Stimulated activated CD8-positive, alpha-beta memory T cell treated with anti-CD3 and anti-CD28 coated beads, Interleukin-12 subunit alpha, Interleukin-12 subunit beta, amount 100 ng/mL, for 1 hour (primary cell): ENCODE measurements at places on chromosomes 12 and 14.

DNA sequence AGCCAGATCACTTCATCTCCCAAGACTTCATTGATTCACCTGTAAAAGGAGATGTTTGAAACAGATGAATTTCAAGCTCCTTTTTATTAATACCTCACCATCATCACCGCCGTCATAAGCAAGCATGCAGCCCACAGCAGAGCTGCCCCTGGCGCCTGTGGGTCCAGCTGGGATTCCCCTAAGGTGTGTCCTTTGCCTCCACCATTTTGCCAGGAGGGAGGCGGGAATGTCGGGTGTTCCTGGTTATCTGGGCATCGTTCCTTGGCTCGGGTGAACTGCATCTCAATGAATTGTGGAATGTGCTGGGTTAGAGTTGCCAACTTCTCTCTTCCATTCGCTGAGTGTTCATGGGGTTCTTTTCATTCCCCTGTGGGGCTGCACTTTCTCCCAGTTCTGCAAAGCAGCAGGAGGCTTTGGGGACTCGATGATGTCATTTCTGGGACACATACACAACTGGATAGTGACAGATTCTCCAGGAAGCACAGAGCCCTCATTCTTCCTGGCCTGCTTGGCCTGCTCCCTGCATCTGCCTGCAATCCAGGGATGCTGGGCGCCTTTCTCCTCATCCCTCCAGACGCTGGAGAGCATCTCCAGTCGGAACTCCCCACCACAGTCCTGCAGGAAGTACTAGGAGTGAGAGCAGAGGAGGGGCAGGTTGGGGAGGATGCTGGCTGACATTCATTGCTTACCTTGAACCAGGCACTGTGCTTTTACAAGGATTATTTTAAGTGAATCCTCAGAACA lies 10.1 kb downstream of the CCND2 start:
- no peak for DNase-seq

DNA sequence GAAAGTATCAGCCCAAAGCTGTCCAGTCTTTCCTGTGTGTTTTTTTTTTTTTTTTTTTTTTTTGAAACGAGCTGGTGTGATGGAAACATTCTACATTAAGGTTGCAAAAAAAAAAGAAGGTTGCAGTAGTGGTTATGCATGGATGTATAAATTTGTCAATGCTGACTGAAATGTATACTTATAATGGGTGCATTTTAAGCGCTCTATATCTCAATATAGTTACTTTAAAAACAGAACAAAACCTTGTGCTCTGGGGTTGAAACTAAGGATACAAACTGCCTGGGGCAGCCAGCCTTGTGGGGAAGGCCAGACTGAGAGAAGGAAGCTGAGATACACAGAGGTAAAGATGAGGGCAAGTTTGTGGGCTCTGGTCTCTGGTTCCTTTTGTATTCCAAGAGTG lies 87.3 kb upstream of the RMST start:
- no peak for DNase-seq

GRCh38 chr12:57496822-57497221 lies 9.0 kb downstream of the MARS1 start:
- no peak for DNase-seq

DNA sequence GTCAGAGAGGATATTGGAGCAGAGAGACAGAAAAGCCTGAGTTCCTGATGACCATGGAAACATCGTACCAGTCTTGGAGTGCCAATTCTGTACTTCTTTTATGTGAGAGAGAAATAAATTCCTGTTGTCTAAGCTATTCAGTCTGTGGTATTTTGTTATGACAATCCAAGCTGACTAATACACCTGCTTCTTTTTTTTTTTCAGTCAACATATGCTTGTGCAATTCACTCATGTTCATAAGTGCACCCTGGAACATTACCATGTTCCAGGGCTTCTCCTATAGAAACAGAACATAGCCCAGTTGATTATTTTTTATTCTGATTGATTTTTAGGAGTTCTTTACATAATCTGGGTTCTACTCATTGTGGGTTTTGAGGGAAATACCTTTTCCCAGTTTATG lies 1.7 kb upstream of the CHPT1 start:
- no peak for DNase-seq

- DNase-seq: no peak
These were observed 30.8 kb upstream of the CDK17 start for GRCh38 chr12:96431067-96431466.

DNA sequence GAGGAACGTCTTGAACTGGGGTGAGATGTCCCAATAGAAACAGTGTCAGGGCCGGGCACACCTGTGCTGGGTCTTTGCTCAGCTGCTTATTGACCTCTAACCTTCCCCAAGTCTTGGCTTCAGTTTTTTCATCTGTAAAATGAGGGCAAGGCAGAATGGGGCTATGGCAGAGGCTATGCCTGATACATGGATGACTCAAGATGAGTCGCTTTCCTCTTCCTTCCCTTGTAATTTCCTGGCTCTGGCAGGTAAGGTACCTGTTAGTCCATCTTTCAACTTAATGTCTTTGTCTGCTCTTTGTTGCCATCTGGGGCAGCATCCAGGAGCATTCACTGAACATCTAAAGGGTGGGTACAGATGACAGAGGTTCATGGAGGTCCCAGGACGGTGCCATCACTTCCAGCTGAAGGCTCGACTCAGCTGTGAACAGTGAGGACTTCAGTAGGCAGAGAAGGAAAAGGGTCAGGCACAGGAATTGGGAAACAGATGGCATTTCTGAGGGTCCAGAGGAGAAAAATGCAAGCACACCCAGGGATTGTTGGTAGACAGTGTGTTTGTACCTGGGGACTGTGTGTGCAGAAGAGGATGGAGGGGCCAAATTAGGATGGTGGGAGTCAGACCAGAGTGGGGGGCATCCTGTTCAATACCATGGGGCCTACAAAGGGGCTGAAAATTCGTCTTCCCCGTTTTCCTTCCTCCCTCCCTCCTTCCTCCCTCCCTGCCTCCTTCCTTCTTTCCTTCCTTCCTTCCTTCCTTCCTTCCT lies 268.3 kb downstream of the VRK1 start:
- no peak for DNase-seq

DNA sequence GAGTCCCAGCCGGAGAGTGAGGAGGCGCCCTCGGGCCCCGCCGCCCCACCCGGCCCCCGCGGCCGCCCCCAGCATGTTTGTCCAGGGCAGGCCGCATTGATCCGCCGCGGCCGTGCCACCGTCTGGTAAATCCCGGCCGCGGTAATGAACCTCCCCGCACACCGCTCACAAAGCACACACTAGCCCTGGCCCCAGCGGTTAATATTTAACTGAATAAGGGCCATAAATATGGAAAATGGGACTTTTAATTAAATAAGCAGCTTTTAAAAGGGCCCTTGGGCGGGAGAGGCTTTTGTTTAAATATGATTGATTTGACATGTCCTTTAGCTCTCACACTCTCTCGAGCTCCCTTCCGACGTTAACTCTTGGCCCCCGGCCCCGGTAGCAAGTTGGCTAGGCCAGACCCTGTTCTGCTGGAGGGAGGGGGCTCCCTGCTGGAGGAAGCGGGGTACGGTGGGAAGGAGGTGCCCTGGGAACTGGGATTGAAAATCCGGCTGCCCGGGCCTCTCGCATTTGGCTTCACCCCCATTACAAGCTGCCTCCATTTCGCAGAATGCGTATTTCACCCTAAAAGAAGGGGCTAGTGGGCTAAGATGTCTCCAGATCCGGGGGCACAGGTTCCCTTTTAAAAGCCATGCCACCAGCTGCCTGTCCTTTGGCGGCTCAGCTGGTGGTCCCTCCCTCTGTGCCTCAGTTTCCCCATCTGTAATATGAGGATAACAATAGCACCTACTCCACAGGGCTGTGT lies 199.8 kb downstream of the RBM19 start:
- no peak for DNase-seq

DNA sequence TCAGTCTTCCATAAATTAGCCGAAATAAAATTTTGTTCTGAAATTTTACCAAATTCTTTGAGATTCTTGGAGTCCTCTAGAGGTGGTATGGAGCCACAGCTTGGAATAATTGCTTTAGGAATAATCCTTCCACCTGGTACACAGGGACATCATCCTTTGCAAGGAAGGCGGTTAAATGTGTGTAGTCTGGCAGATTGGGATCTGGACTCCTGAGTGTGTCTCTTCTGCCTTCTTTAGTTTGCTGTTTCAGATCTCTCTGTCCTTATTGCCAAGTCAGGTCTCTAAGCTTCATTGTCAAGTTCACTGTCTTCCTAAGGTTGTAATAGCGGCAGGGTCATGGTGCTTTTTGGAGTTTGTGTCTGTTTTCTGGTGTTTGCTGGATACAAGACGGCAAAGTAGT lies 393.9 kb upstream of the RGS6 start:
- DNase-seq: no peak

DNA sequence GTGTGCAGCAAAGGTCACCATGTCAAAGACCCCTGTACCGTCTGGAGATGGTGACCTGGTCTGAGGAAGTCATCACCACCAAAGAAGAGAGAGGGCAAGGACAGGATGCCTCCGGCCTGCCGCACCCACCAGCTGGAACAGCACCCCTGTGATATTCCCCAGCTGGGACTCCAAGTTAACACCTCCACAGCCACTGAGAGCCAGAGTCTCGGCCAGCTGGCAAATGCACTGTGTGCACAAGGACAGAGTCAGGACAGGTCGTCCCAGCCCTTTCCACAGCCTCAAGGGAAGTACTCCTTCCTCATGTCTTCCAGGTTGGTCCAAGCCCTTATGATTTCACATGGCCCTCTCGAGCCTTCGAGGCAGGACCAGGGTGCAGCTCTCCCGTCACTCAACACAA lies 19.3 kb upstream of the FKBP4 start:
- DNase-seq: no peak

GRCh38 chr12:58732894-58733293 lies 187.4 kb downstream of the LRIG3 start:
- no peak for DNase-seq

DNA sequence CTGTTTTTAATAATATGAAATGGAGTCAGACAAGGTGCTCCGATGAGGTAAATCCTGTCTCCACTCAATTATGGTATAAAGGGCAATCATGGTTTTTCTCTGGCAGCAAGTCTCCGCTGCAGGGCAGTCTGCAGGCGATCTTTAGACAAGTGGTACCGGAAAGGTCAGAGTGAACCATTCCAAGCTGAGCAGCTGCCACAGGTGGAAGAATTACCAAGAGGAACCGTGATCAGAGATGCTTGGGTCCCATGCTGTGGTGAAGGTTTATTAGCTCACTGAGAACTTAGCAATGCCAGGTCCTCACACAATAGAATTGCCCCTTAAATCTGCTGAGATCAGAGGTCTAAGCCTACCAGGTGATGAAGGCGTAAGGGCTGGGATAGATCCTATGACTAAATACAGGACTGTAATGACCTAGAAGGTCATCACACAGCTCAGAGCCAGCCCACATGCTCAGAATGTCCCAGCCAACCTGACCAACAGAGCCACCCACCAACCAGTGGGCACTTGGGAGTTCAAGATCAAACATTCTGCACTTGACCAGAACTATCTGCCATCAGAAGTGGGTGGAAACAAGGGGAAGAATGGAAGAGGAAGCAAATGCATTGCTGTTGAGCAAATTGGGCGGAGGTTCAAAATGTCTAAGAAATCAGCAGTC lies 175.2 kb upstream of the BCL2L14 start:
- no peak for DNase-seq

GRCh38 chr14:75640876-75641275 lies 19.8 kb downstream of the ERG28 start:
- no peak for DNase-seq

GRCh38 chr12:60977966-60978365 lies 1282.2 kb upstream of the USP15 start:
- DNase-seq: no peak

GRCh38 chr14:104792945-104793702 lies 2.4 kb downstream of the AKT1 start:
- no peak for DNase-seq
